HS-27A (cell line): ENCODE measurements at places on chromosomes 13 and 19.

DNA sequence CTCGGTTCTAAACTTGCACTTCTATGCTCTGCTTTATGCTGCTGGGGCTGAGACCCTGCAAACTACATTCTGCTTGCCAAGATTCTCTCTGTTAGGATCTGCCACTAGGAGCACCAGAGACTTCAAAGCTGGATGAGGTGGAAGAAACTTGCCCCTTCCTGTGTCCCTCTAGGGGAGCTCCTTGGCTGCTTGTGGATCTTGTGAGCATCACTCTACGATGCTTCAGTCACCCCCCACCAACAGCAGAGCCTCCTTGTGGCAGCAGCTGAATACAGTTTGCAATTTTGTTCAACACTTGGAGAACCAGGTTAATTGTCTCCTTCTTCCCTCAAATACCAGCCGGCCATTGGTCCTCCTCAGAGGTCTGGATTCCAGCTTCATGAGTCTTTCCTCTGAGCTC lies 310.6 kb downstream of the FGF14 start:
- no peak for DNase-seq

GRCh38 chr19:46133101-46133627 lies 8.7 kb upstream of the IGFL3 start:
- peak; percentile 8 for DNase-seq

DNA sequence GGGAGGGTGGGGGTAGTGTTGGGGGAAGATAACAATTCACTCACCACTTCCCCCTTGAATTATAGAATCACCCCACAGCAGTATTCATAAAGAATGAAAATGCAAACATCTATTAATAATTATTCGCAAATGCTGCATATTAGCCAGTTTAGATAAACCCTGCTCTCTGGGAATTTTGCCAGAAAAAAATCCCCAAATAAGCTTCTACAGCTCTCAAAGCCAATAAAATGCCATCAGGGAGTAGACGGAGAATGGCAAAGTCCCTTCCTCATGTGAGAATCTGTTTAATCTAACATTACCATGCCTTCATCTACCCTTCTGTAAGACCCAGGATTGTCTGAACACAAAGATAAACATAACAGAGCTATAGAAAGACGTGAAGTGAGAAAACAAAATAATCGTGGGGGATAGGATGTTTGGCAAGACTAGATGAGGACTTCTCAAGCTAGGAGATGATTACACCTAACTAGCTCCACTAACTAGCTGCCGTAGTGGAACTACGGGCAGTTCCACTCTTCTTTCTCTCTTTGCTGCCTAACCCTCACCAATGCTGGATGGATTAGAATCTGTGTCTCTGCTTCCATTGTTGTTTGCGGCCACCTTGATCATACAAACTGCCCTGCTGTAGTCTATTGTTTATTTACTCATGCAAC lies 32.4 kb upstream of the CACNA1A start:
- DNase-seq = no peak

- no peak for DNase-seq
Measured at GRCh38 chr19:40907968-40908735, 26.1 kb upstream of the CYP2A7 start.

DNA sequence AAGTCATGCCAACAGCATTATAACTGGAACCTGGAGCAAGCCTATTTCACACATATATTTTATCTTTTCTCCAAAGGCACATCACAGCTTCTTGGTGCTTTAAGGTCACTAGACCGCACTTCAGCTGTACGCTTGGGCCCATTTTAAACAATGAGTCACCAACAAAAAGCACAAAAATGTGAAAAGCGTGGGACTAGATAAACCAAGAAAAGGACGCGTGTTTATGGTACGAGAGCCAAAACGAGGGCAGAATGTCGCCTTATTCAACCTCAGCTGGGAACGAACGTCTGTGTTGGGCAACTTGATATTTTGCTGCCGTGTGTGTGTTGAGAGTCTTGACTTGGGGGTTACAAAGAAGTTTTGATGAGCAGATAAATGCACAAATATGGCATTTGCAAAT lies 9.2 kb upstream of the EHD2 start:
- no peak for DNase-seq
